ENCODE measurements at places on chromosomes 12 and 14. TPM values are rescaled to one million over a fixed set of nuclear protein-coding genes. Genes with fewer than 3 reads are reported as not detected.

Gene ZC2HC1C
- total RNA-seq = 11.4 TPM

Gene EFS
- 4.0 TPM for total RNA-seq

Gene EID3
- total RNA-seq = 0.49 TPM

Gene CMTM5
- total RNA-seq = 0.92 TPM

Gene PAPLN
- total RNA-seq = 2.5 TPM

Gene APOF
- not detected for total RNA-seq

Gene RERG
- total RNA-seq = 4.0 TPM

Gene CRIP1
- 82.0 TPM for total RNA-seq

DNA sequence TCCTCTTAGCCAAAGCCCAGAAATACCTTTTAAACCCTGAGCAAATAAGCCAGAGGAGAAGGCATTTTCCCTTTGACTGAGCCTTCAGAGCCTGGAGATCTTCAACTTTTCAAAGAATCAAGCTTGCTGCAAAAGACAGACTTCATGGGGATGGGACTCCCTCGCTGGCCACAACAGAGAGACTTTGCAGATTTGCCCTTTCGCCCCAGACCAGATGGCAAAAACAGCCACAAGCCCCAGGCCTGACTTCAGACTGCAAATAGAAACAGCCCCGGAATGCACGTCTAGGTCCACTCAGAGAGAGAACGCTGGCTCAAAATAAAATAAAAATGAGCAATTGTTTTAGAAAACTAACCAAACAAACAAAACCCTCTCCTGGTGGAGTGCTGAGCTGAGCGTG lies 114.6 kb upstream of the MED13L start:
- DNase-seq = no peak

DNA sequence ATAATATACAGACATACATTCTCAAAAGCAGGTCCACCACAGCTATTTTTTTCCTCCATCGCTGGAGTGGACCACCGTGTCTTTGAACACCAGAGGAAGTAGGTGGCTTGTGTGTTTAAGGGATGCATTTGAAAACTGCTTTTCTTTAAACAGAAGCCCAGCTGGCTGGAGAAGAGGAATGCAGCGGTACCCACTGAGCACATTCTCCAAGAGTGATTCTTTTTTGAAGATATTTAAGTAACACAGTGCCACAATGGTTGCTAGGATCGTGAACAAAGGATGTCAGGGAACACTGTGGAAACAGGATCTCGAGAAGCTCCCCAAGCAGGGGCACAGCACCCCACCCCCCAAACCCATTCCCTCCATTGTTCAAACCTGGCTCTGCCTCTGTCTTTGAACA lies 286.6 kb upstream of the PWP1 start:
- DNase-seq = no peak

DNA sequence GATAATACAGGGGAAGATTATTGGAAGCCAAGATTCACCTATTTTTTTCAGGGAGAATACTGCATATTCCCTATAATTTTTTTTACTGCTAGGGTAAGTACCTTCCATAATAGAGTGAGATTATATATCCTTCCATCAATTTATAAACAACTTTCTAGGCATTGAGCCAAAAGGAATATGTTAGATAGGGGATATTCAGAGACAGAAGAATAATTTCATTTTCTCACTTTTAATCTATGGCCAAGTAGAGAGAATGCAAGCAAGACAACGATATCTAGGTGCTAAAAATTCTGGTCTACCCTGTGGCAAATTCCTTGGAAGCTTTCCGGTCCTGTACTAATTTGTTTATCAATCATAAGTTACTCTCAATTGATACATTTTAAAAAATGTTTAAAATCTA lies 69.7 kb upstream of the STAC3 start:
- DNase-seq = no peak

- DNase-seq = no peak
These were observed 331.2 kb downstream of the SLC16A7 start for GRCh38 chr12:59927032-59927431.

- no peak for DNase-seq
These were observed 245.2 kb downstream of the AACS start for GRCh38 chr12:125310461-125310860.

- DNase-seq = no peak
These were observed 178.2 kb upstream of the HIF1A start for GRCh38 chr14:61516964-61517653.

DNA sequence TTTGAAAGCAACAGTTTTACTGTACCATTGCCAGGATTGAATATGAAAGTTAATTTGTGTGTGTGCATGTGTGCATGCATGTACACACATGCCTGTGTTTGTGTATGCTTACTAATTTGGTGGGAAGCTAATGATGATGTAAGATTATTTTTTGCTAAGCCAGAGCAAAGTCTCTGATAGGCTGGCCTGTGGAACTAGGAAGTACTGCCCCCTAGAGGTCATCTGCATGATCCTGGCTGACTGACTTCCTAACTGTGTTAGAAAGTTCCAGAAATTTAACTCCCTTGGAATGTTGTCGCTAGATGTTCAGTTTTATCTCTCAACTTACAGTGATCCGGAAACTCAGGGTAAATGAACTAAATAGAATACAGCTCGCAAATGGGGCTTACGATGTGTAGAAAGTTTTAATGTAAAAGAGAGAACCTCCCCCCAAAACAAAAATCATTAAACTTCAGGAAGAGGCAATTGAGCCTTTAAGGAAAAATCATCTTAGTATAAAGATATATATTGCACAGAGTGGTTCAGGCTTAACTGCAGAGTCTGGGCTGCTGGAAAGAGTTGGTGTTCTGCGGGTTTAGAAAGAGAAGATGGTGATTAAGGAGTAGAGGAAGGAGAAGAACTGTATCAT lies 34.3 kb upstream of the SLC38A1 start:
- DNase-seq = no peak

- no peak for DNase-seq
These were observed 155.6 kb downstream of the CAND1 start for GRCh38 chr12:67424784-67425183.

GRCh38 chr12:22287776-22288621 lies 46.5 kb downstream of the ST8SIA1 start:
- no peak for DNase-seq

- no peak for DNase-seq
These were observed 57.2 kb upstream of the AEBP2 start for GRCh38 chr12:19382111-19382526.

- DNase-seq = no peak
These were observed 933.7 kb downstream of the GALC start for GRCh38 chr14:87059060-87059839.

DNA sequence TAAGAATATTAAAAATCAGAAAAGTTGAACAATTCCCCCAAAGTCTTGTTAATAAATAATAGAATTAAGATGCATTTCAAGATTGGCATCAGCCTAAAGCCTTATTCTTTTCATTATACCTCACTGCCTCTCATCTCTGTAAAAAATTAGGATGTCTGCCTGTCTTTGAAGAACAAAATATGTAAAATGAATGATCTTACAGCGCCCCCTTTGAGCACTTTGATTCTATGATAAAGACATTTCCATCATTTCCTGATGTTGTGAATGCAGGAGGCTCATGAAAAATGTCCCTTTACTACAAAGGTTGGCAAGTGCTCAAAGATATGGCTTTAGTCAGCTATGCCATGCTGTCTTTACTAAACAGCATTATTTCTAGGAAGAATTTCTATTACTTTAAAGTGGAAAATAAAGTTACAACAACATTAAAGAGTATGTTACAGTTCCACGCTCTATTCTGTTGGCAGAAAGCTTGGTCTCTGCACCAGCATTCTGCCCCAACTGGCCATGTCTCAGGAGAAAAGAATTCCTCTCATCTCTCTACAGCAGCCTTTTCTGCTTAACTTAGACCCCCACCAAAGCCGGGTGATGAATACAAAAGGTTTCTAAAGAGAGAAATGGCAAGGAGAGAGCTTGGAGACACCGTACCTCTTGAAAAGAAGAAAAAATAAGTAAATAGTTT lies 95.1 kb downstream of the LLPH start:
- DNase-seq = no peak

- no peak for DNase-seq
These were observed 97.7 kb downstream of the ETV6 start for GRCh38 chr12:11746940-11747716.

GRCh38 chr12:124764451-124764850 lies 99.2 kb downstream of the SCARB1 start:
- DNase-seq = no peak

DNA sequence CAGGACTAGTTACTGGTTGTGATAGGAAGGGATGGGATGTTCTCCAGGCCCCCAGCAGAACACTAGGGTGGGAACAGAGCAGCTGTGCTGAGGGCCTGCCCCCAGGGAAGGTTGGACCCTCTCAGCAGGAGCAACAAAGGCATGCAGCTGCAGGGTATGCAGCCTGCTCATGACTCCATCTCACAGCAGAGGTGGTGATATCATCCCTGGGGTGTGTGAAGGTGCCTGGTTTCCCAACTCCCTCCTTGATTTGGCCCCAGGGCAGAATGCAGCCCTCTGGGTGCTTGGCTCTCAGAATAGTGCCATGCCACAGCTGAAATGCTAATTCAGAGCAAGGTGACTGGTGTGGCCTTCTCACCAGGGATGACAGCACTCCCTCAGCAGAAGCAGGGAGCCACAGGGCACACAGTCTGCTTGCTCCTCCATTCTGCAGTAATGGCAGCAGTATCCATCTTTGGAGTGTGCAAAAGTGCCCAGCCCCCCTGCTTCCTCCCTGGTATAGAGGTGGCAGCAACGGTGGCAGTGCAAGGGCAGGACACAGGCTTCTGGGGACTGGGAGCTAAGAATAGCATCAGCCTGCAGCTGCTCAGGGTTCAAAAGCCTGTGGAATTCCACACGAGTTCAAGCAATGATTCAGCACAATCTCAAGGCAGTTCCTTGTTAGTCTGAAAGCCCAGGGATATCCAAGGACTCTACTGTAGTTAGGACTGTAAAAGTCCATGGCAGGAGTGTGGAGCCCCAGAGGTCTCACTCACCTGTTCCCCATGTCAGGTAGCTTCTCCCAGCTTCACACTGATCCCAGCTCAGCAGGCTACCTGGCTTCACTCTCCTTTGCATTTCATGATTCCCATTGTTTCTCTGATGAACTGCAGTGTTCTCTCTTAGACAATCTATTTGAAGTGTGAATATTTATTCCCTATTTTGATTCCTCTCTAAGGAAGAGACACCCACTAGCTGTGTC lies 298.1 kb upstream of the FOXG1 start:
- DNase-seq = no peak

GRCh38 chr12:52204095-52204930 lies 12.5 kb upstream of the KRT80 start:
- no peak for DNase-seq

GRCh38 chr12:72010356-72010755 lies 71.7 kb downstream of the TPH2 start:
- no peak for DNase-seq

- DNase-seq = no peak
These were observed 7.0 kb downstream of the FOXA1 start for GRCh38 chr14:37587881-37588666.

DNA sequence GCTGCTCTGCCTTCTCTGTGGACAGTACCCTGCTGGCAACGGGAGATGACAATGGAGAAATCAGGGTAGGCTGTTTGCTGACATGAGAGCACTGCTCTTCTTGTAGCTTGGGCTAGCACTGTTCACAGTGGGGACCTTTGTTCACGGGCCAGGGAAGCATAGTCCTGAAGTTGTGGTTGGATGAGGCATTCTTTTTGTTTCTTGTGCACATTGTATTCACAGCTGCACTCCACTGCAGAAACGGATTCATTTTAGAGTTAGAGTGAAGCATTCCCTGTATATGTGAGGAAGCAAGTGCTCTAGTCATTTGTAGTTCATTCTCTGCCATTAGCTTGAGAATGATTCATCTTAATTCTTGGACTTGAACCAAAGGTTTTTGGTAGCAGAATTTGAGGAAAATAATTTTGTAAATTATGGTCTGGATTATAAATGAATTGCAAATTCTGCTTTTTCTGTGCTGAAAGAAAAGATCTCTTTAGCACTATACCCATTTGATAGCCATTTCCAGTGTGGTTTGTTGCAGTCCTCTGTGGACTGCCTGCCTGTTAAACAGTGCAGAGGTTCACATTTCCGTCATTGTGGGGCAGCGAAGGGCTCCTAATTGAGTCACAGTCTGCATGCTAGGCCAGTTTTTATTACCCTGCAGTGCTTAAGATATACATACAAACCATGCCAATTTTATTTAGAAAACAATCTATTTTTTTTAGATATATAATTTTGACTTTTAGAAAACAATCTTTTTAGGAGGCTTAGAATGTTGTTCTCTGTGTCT lies 80.6 kb downstream of the APAF1 start:
- no peak for DNase-seq

DNA sequence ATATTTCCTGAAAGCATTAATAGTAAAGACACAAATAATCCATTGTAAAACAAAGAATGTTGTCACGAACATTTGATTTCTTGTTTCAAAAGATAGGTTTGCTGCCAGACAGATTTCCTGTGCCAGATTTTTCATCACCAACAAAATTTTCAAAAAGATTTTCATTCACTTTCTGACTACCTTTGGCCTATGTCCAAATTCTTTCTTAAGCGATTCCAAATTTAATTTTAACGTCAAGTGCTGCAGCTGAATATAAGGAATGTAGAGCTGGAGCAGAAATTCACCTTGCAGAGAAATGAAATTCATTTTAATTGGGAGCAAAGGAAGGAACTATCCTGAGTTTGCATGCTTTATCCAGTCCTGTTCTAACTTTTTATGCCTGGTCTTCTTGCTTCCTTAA lies 277.4 kb downstream of the CCER1 start:
- no peak for DNase-seq

GRCh38 chr12:63897931-63898330 lies 53.4 kb downstream of the SRGAP1 start:
- DNase-seq = no peak
